Kidney epithelial cell (primary cell): ENCODE measurements at places on chromosomes 2 and 18.

DNA sequence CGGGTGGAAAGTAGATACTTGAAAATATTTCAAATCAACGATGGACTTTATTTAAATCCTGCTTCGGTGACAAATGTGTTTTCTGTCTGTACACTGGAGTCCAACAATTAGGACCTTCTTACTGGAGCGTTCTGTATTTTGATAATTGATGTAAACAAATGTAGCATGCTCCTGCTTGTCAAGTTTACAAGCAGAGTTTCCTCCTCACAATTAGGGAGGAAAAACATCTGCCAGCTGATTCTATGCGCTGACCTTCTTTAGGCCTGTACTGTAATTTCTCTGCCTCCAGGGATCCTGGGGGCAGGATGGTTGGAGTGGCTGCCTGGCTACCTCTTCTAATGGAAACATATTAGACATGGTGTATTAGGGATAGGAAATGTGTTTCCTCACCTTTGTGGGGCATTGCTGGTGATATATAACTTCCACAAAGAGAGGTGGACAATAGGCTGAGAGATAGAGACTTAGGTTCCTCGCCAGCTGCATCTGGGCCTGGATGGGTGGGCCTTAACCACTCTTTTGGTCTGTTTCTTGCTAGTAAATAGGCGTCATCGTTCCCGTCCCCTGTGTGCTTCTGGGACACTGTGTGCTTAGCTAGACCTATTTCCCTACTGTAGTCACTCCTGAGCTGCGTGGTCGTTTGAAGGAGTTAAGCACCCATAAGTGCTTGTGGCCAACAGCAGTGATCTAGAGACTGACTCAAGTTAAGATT, 19.3 kb downstream of the GATA6 start:
- no peak for DNase-seq

- DNase-seq = no peak
Measured at GRCh38 chr2:216044883-216045486, 31.6 kb upstream of the MREG start.

DNA sequence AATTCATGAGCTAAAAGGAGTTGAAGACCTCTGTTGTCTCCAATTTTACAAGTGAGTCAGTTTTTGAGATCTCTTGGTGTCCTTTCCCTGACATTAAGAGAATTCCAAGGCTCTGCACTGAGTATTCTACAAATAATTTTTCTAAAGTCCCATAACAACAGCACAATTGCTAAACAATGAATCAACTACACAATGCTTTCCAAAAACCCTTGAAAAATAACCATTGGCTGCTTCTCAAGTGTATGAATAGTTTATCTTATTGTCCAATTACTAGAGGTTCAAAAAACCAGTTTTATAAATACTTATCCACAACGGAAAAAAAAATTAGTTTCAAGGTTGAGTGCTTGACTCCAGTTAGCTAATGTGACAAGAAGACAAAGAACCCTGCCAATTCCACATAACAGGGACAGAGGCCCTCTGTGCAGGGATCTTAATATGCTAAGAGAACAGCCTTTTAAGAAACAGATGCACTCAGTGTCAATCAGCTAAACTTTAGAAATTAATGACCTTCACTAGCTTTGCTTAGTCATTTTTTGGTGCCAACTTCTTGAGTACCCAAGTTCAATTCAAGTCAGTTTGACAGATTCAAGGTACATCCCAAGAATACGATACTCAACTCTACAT, 266.6 kb upstream of the CYP26B1 start:
- no peak for DNase-seq

DNA sequence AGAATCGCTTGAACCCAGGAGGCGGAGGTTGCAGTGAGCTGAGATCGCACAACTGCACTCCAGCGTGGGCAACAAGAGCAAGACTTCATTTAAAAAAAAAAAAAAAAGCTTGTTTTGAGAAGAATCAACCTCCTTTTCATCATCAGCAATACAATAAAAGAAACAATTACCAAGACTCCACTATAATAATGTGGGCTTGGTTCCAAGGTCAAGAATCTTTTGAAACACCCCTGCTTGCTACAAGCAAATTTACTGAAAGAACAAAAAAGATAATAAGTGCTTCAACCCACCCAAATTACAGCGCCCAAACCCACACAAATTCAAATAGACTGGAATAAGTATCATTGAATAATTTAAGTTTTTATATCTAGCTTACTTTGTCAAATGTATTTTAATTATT, 33.6 kb upstream of the MAPRE3 start:
- no peak for DNase-seq

GRCh38 chr2:9494081-9494480, 19.7 kb downstream of the IAH1 start:
- no peak for DNase-seq

DNA sequence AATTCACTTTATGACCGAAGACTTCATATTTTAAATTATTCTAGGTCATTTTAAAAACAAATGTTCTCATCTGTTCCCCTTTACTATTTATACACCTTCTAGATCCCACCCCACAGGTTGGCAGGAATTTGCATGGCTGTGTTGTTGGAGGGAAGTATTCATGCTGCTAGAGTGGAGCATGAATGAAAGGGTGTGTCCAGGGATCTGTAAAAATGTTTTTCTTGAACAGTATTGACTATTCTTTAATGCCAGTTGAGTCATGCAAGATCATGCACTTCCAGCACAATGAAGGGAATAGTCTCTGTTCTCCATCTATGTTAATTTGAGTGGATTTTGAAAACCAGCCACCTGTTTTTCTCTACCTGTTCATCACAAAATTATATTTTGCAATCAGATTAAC, 52.0 kb upstream of the COL3A1 start:
- DNase-seq = no peak

DNA sequence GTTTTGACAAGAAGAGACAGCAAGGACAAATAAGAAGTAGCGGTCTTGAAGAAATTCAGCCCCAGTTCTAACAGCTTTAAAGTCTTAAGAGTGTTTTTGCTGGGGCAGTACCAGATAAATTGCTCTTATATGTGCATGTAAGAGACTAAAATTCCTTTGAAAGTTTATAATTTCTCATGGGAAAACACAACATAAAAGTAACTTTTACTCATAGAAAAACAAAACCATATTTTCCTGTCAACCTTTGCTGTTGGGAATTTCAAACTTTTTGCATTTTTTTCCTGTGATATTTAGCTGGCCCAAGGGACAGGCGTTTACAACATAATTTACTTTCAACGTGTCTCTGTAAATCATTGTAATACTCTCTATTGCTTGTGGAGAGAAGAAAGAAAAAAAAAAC, 767.8 kb upstream of the ZEB2 start:
- DNase-seq = no peak

DNA sequence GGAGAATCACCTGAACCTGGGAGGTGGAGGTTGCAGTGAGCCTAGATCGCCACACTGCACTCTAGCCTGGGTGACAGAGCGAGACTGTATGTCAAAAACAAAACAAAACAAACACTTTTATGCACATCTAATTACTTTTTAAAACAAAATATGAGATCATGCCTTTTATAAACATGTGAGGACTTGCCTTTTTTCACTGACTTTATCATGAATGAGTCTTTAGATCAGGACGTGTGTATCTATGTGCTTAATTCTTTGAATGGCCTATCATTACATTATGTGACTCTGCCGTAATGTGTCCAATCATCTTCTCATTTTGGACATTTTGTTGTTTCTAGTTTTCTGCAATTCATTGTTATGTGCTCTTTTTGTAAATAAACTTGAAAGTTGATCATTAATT, 58.7 kb downstream of the FAM117B start:
- no peak for DNase-seq

GRCh38 chr2:43414586-43415135, 181.2 kb downstream of the THADA start:
- DNase-seq = no peak

GRCh38 chr18:45408218-45408617, 207.1 kb upstream of the SLC14A2 start:
- no peak for DNase-seq

- DNase-seq = peak; percentile 49
Measured at GRCh38 chr2:191666732-191667131, 11.2 kb upstream of the NABP1 start.

DNA sequence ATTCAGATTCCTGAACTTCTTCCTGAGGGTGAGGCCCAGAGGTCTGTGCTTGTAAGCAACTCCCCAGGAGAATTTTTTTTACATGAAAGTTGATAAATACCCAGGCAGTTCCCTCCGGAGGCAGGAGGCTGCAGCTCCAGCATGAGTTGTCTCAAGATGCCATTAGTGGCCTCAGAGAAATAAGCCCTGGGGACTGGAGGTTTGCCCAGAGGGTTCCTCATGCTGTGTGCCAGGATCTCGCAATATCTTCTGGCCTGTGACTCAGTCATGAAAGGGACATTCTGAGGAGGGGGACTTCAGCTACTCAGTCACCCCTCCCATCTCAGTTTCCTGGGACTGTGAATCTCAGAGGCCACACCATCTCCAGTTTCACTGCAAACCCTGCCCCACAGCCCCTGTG, 49.9 kb downstream of the LYPD1 start:
- DNase-seq = no peak

GRCh38 chr18:63267975-63268721, 51.4 kb downstream of the BCL2 start:
- peak; percentile 59 for DNase-seq

GRCh38 chr2:64192664-64193105, 48.5 kb upstream of the PELI1 start:
- no peak for DNase-seq

DNA sequence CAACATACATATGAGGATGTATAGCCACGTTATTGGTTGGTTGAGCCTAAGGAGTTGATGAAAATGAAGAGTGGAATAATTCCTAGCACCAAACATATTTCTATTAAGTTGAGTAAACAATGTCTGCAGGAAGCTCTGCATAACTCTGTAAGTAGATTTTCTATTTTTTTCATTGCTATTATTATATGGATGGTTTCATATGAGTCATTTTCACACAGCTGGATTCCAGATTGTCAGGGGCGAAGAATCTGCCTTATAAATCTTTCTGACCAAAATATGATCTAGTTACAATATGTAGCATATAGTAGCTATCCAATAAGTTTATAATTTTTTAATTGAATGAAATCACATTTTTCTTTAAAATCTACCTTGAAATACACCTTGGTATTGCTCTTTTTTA, 468.0 kb upstream of the PKDCC start:
- DNase-seq = no peak

DNA sequence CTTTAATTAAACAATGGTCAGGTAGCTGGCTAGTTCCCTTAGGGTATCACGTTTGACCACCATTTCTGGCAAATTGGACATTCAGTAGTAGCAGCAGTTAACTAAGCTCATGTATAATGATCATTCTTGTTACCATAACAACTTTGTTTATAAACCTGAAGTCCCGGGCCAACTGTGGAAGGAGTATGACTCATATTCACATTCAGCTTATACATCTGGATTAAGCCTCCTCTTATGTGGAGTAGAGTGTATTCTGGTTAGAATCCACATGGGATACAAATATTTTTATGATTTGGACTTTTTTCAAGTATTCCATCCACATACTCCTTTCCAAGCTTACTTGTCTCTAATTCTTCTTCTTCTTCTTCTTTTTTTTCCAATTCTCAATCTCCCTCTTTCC, 70.3 kb upstream of the ZSWIM2 start:
- DNase-seq = peak; percentile 39

DNA sequence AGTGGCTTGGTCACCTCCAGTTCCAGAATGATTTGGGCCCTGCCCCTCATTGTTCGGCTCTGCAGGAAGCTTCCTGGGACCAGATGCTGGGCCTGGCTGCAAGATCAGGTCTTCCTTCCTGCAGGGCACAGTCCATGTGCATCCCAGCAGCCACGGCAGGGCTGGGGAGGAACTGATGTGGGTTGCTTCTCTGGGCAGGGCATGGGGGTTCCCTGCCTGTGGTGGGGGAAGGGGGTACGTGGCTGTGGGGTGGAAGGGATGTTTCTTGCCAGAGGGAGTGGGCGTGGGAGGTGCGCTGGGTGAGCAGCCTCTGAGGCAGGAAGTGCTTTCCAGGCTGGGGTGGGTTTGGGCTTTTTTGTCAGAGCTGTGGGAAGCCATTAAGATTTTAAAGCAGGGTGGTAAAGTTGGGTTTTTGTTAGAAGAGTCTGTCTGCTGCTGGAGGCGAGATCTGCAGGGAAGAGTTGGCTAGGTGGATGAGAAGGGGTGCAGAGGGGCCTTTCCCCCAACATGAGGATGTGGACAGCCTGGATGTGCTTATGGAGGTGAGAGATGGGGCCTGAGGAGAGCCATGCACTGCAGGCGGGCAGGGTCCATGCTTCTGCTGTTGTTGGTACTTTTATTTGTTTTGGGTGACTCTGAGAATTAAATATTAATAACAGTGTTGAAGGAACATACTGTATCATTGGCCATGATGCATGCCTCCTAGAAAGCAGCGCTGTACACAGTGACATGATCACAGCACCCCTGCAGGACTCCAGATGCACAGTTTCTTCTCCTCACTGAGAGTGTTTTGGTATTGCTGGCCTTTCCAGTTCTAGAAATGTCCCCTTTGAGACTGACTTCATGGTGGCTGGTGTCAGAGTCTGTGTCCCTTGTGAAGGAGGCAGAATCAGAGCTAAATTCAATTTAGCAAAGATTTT, 45.3 kb downstream of the DGKD start:
- no peak for DNase-seq

DNA sequence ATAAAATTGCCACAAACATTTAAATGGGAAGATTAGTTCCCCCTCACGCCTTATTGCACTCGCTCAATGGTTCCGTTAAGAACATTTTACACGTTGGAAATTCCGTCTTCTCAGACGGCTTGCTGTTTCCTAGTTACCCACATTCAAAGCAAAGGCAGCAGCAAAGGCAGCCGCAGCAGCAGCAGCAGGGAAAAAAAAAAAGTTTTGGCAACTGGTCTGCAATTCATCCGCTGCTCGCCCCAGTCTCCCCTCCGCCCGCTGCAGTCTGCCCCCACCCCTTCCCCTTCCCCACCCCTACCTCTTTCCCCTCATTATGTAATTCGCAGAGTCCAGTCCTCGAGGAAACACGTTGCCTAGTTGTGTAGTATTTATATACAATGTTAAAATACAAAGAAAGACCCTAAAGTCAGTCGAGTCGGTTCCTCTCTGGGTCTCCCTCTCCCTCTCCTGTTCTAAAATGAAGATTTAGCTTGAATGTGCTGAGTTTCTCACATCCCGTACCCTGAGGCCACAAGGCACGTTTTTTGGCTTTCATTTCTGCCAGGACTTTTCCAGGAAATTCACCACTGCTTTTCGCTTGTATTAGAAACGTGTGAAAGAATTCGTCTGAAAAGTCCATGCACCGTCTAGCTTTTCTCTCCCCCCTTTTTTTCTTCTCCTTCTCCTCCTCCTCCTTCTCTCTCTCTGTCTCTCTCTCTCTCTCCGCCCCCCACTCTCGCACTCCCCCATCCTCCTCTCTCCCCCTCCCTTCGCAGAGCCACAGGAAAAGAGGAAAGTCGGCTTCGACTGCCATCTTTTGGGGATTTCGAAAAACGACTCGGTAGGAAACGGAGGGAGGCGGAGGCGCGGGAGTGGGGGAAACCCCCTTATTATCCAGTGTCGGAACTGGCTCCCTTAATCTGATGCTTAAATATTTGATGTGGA, 140.0 kb downstream of the MEIS1 start:
- DNase-seq = peak; percentile 50

- no peak for DNase-seq
Measured at GRCh38 chr2:174827371-174828369, 63.4 kb upstream of the CHRNA1 start.

GRCh38 chr2:137123226-137123625, 357.9 kb downstream of the THSD7B start:
- no peak for DNase-seq
